ENCODE measurements at places on chromosomes 12 and 14.

GRCh38 chr12:76111209-76111749 is 26.8 kb upstream of the NAP1L1 start:
- no peak for DNase-seq

DNA sequence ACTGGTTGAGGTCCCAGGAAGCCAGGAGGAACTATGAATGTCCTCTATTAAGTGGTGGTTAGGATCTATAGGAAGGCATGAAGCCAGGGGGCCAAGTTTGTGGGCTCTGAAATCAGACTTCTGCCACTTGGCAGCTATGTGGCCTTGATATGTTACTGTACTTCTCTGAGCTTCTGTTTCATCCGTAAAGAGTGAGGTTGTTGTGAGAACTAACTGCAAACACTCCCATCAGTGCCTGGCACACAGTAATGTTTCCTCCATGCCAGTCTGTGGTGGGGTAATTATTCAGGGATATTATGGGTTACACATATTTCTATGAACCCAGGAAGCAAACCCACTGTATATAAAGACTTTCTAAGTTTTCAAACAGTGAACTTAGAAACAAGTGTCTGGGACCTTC is 57.4 kb downstream of the PLXNC1 start:
- peak; percentile 8 for DNase-seq

- no peak for DNase-seq
Observed at GRCh38 chr12:114626-115211, 48.2 kb downstream of the IQSEC3 start.

- no peak for DNase-seq
Observed at GRCh38 chr12:126676434-126676833, 1590.5 kb upstream of the TMEM132C start.

DNA sequence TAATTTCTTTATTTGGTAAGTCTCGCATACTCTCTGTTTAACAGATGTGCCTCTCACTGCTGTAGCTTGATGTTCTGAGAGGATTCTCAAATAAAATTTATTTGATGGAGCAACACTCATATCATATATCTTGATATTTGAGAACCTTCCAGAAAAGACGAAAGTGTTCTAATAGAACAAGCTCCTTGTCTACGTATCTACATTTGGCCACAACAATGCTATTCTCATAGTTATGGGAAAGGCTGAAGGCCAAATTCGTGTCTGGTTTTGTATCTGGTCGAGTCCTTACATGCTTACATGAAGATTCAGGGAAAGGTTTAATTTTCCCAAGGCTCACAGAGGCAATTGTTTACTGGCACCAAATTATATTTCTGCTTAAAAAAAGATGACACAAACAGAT is 186.7 kb upstream of the SLC38A2 start:
- DNase-seq, result no peak

DNA sequence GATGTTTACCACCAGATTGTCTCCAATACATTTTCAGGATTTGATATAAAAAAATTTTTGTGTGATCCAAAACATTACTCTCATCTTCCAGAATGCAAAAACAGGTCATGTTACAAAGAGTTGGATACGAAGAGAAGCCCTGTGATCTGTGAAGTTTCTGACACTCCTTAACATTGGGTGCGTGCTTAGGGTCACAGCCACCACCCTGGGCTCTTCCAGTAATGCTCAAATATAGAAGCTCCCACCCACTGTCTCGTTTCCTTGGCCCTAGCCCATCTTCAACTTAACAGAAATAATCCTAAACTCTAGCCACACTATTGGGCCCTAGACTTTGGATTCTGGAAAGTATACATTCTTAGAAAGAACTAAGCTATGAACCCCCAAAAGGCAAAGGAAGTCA is 32.9 kb upstream of the HSP90B1 start:
- DNase-seq, result no peak

DNA sequence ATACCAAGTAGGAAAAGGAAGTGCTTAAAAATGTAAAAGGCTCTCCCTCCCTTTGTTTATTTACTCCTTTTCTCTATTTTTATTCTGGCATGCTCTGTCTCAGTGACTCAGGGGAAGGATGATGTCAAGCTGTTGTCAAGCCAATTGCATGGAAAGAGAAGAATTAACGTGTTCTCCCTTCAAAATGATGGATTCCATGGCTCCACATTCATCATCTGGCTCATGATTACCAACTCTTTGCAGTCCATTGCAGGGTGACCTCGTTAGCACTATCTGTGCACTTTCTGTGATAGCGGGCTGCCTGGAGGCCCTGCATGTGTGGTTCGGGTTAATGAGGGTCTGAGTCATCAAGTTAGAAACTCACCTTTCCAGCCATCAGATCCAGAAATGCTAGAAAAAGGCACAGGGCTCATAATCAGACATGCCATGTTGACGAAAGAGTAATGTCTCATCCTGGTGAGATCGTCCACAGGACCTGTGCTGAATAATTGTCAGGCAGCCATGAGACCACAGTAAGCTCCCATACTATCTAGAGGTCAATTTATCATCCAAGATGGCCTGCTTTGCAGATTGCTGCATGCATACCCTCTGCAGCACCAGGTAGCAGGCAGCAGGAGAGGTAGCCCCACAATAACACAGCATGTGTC is 79.2 kb upstream of the BTG1 start:
- DNase-seq, result no peak

- peak; percentile 27 for DNase-seq
Observed at GRCh38 chr12:101521136-101521535, 46.0 kb downstream of the SPIC start.

GRCh38 chr12:26609986-26610385 is 223.0 kb downstream of the ITPR2 start:
- no peak for DNase-seq

GRCh38 chr14:64717870-64718269 is 13.6 kb downstream of the PLEKHG3 start:
- no peak for DNase-seq

GRCh38 chr12:107027636-107028053 is 40.7 kb upstream of the MTERF2 start:
- DNase-seq, result peak; percentile 58

- no peak for DNase-seq
Observed at GRCh38 chr12:119446459-119446858, 111.9 kb downstream of the CCDC60 start.

- no peak for DNase-seq
Observed at GRCh38 chr14:74207943-74208342, 31.3 kb upstream of the VSX2 start.

GRCh38 chr14:26993556-26993955 is 395.7 kb upstream of the NOVA1 start:
- DNase-seq, result no peak

DNA sequence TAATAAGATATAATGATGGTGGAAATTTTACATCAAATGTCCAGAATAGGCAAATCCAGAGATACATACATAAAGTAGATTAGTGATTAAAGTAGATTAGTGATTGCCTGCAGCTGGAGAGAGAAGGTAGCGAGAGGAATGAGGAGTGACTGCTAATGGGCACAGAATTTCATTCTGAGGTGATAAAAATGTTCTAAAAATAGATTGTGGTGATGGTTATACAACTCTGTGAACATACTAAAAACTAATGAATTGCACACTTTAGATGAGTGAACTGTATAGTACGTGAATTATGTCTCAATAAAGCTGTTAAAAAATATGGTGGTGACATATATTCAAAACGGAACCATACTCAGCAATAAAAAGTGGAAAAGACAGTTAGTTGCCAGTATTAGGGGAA is 41.7 kb downstream of the PPP2R5E start:
- DNase-seq, result no peak

GRCh38 chr14:74350928-74351323 is 2.7 kb downstream of the VRTN start:
- DNase-seq, result no peak

GRCh38 chr14:69612014-69612782 is 802 bp downstream of the SUSD6 start:
- DNase-seq, result peak; percentile 70

DNA sequence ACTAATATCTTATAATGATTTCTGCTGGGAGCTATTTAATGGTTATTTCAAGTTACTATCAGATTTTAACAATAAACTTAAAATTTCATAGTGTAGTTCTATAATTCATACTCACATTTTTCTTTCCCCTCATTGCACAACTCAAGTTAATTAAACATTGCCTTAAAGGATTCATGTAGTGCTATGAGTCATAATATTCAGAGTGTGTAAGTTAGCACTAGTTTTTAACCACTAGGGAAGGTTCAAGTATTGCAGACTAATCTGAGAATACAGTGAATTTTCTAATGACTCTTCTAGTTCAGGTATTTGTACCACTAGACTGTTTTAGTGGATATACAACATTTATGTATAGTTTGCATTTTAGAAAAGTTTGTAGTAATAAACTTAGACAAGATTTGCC is 49.9 kb downstream of the FOXA1 start:
- no peak for DNase-seq

DNA sequence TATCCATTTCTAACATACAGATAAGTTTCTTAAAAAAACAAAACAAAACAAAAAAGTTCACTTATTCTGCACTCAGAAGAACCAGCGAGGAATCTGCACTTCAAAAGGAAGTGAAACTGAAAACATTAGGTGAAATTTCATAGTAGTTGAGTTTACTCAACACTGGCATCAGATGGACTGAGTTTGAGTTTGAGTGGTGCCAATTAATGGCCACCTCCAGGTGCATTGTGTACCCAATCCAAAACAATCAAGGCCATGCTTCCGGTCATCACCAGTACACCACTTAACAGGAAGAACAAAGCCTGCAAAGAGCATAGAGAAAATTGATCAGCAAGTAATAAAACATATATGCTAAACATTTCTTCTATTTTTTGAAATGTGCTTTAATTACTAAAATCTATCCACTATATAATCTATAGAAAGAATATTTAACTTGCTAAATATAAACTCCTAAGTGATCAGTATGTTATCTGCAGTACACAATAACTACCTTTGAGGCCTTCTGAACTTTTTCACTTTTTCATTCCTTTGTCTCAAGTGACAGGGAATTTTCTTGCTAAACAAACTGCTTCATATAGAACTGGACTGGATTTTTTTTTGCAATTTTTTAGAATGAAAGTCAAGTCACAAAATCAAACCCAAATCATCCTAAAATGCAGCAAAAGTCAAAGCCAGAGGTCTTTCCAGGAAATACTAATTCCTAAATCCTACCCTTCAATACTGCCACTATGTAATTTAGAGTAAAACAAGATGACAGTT is 11.5 kb downstream of the SLC38A2 start:
- DNase-seq, result peak; percentile 69

GRCh38 chr12:105724641-105725040 is 394.1 kb downstream of the C12orf75 start:
- DNase-seq, result no peak

DNA sequence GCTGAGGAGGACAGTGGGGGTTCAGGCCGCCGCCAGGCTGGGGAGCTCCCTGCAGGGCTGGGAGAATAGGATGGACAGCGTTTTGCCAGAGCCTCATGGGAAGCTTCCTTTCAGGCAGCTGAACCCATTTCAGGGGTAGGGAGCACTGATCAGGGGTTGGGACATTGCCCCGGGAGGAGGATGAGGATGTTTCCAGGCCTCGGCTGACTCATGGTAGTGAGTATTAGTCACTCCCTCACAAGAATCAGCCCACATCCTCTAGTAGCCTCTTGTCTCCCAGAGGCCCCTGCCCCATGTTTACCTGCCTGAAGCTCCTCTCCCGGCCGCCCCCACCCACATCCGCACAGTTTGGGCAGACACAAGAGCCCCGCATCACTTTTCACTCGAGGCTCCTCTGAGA is 89.8 kb downstream of the ZFP36L1 start:
- DNase-seq, result peak; percentile 87

GRCh38 chr12:129231491-129231890 is 378.2 kb downstream of the GLT1D1 start:
- DNase-seq, result no peak

- no peak for DNase-seq
Observed at GRCh38 chr12:127450826-127451225, 816.1 kb upstream of the TMEM132C start.

DNA sequence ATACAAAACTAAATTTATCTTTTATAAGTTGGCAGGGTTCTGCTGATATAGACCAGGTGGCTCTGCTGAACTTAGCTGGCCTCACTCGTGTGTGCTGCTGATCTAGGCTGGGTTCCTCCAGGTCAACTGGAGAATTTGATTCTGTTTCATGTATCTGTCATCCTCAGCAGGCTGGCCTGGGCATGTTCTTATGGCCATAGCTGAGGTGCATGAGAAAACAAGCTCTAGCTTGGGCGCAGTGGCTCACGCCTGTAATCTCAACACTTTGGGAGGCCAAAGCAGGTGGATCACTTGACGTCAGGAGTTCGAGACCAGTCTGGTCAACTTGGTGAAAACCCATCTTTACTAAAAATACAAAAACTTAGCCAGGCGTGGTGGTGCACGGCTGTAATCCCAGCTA is 24.3 kb upstream of the BCL2L14 start:
- no peak for DNase-seq

GRCh38 chr12:5739917-5740316 is 205.1 kb downstream of the ANO2 start:
- no peak for DNase-seq

- no peak for DNase-seq
Observed at GRCh38 chr12:116068371-116068770, 209.1 kb downstream of the MED13L start.

DNA sequence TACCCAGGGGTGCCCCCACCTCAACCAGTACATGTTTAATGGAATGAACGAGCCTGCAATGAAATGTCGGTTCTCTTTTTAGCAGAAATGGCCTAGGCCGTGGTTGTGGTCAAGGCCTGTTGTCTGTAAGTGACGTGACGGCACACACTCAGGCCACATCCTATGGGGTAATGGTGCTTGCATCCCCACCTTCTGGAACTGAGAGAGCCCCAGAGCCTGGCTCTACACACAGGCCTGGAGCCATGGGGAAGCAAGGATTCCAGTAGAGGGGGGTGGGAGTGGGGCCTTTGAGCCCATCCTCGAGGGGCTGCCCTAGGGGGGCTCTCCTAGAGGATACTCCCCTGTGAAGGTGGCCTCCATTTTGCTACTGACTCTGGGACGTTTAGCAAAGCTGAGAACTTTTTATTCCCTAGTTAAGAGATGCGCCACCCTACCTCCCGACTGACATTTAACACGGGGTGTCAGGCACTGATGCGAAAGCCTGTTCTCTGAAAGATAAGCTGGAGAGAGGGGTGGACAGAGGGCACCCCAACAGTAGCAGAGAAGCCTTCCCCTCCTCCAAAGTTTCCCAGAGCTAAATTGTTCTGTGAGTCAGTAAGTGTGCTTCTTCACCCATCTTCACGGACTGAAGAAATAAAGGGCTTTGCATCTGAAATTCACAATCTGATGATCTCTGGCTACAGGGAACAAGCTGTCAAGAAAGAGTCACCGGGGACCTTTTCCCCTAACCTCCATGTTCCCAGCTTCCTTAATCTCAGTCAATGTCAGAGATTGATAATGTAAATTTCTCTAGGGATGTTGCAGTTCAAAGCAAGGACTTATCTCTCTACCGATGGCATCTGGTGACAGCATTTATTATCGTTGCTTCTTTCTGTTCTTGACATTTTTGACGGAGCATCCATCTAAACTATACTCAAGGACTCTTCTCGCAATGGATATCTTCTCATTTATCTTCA is 6.8 kb downstream of the RIN3 start:
- peak; percentile 73 for DNase-seq

- DNase-seq, result no peak
Observed at GRCh38 chr12:46548605-46549071, 176.1 kb upstream of the SLC38A2 start.

GRCh38 chr14:96582411-96582961 is 80.3 kb downstream of the PAPOLA start:
- no peak for DNase-seq

Data from inflammatory macrophage treated with lipopolysaccharide for 4 hours (primary cell).